ENCODE measurements at places on chromosomes 1 and 21.

- no peak for DNase-seq
These were observed 6.0 kb downstream of the DYNLT5 start for GRCh38 chr1:66758241-66758755.

DNA sequence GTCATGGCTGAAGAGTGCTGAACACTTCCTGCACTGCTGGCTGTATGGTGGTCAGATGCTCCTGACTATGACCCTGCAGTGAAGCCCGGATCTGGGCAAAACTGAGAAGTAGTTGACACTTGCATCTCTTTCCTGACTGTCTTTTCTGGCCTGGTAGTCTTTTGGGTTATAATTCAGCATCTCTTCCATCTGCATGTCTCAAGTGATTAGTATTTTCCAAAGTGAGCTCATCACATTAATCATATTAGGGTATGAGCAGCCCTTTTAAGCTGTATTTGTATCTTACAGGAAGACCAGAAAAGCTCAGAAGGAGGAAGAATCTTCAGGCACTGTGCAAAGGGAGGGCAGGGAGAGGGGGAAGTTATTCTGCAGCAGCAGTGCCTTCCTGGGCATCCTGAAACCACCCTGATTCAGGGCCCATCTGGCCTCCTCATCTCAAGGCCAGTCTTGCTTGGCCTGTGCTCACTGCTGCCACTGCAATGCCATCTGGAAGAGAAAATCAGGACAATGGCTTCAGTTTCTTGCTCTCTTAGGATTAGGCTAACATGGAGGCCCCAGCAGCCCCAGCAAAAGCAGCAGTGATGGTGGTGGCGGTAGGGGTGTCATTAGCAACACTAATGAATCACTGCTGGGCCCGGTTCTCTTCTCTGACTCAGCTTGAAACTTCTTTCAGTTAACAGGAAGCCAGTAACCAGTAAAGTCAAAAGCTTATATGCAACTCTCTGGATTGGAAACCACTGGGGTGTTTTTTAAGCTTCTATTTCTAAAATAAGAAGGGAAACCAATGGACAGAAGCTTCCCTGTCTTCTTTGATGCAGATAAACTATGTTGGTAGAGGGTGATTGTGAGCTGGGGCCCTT, 63.3 kb upstream of the WDR26 start:
- peak; percentile 53 for DNase-seq

DNA sequence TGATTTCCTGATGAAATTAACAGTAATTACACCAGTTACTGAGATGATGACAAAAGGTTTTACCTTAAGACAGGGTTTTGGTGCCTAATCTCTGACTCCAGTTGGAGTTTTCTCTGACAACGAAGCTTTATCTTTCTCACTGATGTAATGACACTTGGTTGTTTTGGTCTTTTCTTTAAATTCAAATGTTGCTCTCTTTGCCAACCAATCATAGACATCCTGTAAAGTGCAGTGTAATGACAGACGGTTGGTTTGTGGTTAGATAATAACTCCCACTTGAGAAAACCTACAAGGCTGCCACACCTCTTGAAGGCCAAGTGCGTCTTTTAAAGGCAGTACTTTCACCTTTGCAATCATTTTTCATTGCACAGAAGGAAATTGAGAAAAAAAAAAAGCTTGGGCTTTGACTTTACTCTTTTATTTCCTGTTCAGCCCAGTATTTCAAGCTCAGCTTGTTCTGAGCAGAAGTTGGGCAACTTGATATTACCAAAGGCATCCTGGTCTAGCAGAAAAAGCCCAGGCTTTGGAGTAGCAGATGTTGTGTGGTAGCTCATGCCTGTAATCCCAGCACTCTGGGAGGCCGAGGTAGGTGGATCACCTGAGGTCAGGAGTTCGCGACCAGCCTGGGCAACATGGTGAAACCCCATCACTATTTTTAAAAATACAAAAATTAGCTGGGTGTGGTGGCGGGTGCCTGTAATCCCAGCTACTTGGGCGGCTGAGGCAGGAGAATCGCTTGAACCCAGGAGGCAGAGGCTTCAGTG, 14.9 kb downstream of the PDIK1L start:
- DNase-seq, result peak; percentile 52

DNA sequence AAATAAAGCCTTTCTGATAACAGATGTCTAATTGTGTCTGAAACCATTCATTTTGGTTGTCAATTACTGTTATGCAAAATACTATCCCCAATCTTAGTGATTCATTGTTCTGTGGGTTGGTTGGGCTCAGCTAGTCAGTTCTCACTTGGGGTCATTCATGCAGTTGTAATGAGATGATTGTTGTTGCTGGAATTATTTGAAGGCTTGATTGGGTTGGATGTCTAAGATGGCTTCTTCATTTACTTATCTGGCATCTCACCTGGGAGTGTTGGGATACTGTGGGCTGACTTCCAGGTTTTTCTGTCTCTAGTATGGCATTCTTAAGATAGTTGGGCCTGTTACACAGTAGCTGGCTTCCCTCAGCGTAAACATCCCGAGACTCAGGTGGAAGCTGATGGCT, 217.8 kb upstream of the B3GALT2 start:
- DNase-seq, result no peak

GRCh38 chr1:217133958-217134856, 411.0 kb upstream of the ESRRG start:
- DNase-seq, result no peak

GRCh38 chr1:101407505-101408211, 170.8 kb downstream of the S1PR1 start:
- DNase-seq, result no peak

DNA sequence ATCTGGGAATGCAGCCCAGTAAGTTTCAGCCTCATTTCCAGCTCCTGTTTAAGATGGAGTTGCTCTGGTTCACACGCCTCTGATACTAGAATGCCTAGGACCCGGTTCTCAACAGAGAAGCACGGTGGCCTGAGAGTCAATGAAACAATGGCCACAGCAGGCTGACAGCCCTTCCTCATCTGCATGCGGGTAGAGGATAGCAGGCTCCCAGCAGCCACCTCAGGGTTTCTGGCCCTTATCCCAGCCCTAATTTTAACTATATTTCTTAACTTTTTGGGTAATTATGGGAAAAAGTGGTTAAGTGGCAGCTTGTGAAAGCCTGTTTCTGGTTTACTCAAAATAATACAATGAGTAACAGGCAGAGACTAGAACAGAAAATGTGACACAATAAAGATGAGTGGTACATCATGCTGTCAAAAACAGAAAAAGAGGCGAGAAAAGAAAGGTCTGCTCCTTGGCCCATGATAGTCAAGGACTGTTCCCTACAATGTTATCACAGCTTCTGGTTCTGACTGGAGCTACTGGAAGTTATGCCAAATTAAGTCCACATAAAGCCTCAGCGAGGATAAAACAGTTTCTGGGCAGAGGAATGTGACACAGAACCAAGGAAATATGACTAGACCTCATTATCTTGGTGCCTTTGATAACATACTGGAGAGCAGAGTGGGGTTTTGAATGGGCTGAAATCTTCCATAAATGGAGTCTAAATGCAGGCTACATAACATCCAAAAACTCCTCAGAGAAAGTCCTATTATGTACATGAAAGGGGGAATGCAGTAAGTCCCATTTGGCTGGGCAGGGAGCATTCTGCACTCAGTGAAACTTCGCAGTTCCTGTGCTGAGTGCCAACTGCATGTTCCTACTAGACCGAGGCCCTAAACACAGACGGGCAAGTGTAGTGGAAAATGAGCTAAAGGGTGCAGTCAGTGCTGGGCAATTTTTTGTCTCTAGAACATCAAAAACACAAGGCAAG, 92.1 kb downstream of the NIBAN1 start:
- DNase-seq, result no peak

DNA sequence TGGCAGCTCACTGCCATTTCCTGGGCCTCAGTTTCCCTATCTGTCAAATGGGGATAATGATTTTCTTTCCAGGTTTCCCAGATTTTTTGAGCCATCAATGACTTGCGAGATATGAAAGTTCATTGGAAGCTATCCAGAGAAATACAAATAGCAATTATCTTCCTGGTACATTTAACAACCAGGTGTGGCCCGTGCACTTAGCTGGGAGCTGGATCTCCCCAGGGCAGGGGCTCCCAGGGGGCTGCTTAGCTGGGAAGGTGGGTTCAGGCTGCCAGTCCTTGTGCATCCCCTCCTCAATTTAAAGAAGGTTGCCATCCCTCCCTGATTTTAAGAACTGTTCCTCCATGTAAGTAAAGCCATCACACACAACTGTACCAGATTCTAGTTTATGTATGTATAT, 3.6 kb upstream of the TMEM54 start:
- no peak for DNase-seq

GRCh38 chr21:42724226-42724920, 71.0 kb downstream of the PDE9A start:
- DNase-seq, result no peak

GRCh38 chr1:58874757-58875755, 91.2 kb upstream of the JUN start:
- no peak for DNase-seq

DNA sequence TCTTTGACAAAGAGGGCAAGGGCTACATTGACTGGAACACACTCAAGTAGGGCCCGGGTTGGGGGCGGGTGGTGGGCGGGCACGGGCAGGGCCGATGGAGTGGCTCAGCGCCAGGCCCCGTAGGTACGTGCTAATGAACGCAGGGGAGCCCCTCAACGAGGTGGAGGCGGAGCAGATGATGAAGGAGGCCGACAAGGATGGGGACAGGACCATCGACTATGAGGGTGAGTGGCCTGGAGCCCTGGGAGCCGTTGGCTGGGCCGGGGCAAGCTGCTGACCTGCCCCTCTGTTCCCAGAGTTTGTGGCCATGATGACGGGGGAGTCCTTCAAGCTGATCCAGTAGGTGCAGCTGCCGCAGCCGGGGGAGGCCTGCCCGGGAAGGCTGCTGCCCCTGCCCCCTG, 1.8 kb downstream of the CALML6 start:
- no peak for DNase-seq

DNA sequence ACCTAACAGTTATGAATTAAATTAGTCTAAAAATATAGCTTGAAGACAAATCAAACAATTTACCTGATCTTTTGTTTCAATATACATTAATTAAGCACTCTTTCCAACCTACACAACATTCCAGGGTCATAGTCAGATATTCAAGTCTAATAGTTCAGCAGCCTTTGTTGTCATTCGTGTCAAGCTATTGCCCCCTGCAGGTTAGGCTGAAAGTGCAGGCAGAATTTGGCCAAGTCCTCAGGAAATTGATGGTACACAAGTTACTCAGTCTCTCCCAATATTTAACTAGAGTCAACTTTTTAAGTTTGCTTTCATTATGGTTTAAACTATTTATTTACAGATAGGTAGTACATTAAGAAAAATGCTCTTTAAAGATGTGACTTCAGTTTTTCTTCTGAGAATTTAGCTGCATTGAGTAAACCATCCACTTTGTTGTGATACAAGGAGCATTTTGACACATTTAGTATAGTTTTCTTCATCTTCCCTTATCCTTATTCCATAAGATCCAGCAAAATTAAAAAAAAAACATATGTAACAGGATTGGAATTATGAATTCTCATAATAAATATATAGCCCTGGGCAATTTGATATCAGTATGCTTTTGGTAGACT, 130.3 kb upstream of the DPYD start:
- peak; percentile 78 for DNase-seq

DNA sequence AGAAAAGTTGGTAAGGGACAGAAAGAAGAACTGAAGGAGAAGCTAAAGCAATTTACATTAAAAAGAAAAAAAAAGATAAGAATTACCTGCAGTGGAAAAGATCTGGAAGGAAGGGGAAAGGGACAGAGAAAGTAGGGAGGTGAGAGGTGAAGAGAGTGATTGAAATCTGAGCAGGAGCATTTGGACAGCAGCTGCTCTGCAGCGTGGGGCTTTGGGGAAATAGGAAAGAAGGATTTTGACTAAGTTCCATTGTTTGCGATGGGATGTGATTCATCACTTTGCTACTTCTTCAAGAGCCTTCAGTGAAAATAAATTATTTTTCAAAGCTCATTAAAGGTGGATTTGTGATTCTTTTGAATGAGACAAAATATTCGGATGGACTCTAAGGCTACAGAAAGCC, 26.1 kb upstream of the NMNAT2 start:
- no peak for DNase-seq

GRCh38 chr1:23370709-23371584, 1.3 kb upstream of the ZNF436 start:
- DNase-seq, result no peak

DNA sequence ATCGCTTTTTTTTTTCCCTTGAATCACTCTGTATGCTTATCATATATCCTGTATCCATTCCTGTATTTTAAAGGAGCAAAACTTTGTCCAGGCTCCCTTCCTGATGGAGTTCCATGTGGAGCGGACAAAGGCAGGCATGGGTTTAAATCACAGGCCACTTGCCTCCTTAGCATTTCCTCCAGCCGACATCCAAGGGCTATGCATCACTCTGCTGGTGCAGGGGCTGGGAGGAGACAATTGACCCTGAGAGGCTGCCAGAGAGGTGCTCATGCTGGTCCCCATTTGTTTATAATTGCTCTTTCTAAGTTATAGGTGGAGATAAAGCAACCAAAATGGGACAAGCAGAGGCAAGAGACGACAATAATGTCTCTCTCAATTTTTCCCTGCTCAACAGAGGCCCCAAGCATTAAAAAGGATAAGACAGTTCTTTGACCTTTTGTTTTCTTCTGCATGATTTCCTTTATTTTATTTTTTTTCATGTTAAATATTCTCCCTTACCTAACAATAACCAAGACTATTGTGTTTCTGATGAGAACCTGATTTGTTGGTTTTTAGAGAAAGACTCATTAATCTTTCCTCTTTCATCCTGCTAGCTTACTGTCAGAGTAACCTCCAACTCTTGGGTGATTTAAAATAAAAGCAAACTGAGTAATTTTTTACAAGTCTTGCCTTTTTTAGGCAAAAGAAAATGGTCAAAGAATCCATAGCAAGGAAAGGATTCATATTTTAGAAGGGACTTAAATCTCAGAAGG, 353.7 kb downstream of the ADGRL2 start:
- no peak for DNase-seq

DNA sequence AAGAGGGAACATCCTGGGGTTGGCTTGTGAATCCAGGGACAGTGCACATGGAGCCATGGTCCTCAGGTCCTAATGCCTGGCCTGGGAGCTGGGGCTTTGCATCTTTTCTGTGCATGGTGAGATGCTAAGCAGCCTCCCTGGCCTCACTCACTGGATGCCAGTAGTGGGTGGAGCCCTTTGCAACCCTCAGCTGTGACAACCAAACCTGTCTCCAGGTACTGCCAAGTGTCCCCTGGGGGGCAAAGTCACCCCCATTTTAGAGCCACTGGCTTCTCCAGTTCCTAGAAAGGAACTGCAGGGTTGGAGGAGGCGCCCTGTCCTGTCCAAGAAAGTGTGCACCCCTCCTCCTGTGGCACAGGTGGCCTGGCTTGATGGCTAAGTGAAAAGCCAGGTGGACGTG, 44.6 kb upstream of the GRIK3 start:
- DNase-seq, result no peak

DNA sequence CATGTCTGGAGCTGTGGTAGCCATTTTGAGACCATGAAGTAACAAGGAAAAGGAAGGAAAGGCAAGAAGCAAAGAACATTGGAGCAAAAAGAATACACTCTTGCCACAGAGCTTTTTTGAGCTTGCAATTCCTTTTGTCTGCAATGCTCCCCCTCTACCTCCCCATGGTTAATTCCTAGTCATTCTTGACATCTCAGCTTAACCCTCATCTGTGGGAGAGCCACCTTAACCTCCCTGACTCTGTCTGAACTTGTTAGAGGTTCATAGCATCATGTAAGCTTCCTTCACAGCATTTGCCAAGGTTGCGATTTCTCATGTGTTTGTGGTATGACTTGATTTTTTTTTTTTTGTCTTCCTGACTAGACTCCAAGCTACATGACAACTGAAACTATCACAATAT, 564.1 kb upstream of the PLXNA2 start:
- DNase-seq, result no peak

GRCh38 chr1:24795236-24795635, 50.0 kb downstream of the CLIC4 start:
- DNase-seq, result no peak
